ENCODE measurements at places on chromosomes 6 and 20. TPM values are rescaled to one million over a fixed set of nuclear protein-coding genes. Genes with fewer than 3 reads are reported as not detected.

NOX3 gene
- total RNA-seq: not detected

TGM3 gene
- total RNA-seq: not detected

SAMD3 gene
- 2.8 TPM for total RNA-seq

BMP6 gene
- total RNA-seq: under 0.01 TPM
